Mucosa of descending colon (tissue), 3 donors: ENCODE measurements at places on chromosomes 3 and 15. TPM values are rescaled to one million over a fixed set of nuclear protein-coding genes. Genes with fewer than 3 reads are reported as not detected.
A peak's percentile ranks its signal among the peaks of the same experiment; 100 is the strongest.

Gene ADAMTSL3
- 2.2 TPM for total RNA-seq

GRCh38 chr3:72520690-72521308, 327.4 kb downstream of the SHQ1 start:
- no peak for DNase-seq

DNA sequence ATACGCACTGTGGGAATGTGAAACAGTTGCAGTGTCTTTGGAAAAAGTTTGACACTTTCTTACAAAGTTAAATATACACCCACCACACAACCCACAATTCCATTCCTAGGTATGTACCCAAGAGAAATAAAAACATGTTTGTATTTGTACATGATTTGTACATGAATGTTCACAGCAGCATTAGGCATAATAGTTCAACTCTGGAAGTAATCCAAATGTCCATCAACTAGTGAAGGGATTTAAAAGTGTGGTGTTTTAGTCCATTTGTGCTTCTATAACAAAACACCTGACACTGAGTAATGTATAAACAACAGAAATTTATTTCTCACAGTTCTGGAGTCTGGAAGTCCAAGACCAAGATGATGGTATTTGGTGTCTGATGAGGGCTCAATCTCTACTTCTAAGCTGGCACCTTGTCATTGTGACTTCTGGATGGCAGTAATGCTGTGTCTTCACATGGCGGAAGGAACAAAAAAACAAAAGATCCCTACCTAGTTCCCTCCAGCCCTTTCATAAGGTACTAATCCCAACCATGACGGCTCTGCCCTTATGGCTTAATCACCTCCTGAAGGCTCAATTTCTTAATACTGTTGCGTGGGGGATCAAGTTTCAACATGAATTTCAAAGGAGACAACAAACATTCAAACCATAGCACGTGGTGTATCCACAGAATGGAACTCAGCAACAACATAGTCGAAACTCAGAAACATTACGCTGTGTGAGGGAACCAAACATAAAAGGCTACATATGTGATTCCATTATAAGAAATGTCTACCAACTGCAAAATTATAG, 120.5 kb downstream of the AQP9 start:
- DNase-seq, result no peak

DNA sequence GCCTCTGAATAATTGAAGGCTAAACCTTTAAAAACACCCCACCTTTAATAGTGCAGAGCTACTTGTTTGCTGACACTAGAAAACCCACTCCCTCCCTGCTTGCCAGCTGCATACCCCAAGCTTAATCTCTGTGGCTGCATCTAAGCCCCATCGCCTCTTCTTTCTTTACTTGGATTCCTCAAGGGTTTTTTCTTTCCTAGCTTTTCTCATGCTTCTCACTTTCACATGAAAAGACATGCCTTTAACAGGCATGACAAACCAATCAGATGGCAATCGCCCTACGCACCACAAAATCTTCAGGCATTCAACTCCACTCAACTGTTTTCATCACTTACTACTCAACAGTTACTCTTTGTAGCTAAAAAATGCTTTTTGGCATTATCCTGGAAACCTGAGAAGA, 77.5 kb downstream of the PLD1 start:
- DNase-seq, result no peak

DNA sequence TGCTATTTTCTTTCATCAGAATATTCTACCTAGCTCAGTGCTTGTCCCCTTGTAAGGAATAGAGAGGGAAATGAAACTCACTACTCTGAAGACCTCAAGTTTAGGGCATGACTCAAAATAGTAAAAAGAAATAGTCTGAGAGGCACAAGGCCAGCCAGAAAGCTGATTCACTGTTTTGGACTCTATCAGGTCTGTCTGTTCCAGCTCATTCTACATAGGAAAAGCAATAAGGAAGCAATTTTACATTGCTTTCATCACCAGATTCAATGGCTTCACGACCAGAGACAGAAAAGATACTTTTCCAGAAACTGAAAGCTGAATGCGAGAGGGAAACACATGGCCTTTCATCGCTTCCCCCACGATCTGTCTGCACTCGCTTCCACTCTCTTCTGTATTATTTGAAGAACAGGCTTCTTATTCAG, 276.0 kb downstream of the GBE1 start:
- peak; percentile 40 for DNase-seq

DNA sequence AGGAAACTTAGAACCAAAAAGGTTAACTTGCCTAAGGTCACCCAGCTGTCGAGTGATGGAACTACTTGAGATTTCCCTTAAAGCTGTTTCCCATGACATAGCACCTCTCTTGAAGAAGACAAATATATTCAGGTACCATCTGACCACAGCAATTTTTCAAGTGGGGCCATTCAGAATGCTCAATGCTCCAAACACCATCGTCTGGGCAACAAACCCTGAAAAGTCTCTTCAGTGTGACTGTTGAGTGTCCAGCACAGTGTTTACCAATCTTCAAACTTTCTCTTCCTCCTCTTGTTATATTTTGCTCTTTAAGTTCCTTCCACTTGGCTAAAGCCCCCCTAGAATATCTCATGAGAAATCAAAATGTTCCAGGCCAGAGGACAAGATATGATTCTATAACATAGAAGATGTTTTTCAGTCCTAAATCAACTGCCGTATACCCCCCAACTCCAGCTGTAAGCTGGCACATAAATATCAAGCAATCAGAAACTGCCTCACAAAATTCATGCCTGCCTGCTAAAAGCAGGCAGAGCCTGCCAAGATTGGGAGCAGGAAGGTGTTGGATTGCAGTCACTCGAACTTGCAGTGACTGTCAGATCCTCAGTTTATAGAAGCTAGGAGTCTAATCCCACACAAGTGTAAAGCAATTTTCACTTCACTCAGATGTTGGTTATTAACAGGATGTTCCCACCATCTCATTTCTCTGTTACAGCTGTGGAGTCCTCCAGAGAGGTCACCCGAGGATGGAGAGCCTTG, 230.5 kb upstream of the MRPL3 start:
- DNase-seq, result no peak

- DNase-seq, result no peak
Observed at GRCh38 chr3:20394243-20394642, 208.2 kb upstream of the SGO1 start.

- no peak for DNase-seq
Observed at GRCh38 chr3:67447393-67447792, 207.0 kb downstream of the SUCLG2 start.

GRCh38 chr3:196150481-196150880, 60.7 kb downstream of the ZDHHC19 start:
- DNase-seq, result no peak
